ENCODE measurements at places on chromosomes 5 and 9. TPM values are rescaled to one million over a fixed set of nuclear protein-coding genes. Genes with fewer than 3 reads are reported as not detected.
A peak's percentile ranks its signal among the peaks of the same experiment; 100 is the strongest.

- H3K27ac ChIP-seq = no peak overlapping the region
- DNase-seq = peak; percentile 50
Observed at GRCh38 chr5:138282920-138283742, 8.7 kb upstream of the GFRA3 start.

DNA sequence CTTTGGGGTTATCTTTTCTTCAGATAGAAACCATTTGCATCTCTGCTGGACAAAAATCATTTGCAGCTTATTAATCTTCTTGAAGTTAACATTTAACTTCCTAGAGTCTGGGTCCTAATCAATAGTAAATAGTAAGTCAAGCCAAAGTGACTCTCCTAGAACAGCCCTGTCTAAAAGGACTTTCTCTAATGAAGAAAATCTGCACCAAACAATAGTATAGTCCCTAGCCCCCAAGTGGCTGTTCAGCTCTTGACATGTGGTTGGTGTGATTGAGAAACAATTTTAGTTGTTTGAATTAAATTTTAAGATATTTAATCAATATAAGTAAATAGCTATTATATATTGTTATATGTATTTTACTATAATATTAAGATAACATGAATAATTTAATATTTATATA, 64.6 kb upstream of the SHB start:
- H3K4me3 ChIP-seq = no peak overlapping the region
- H3K27me3 ChIP-seq = peaks cover 22% of the 10 kb centered on the region
- no peak for DNase-seq
- no peaks in the 10 kb centered on the region for H3K36me3 ChIP-seq
- no peaks in the 10 kb centered on the region for H3K4me1 ChIP-seq

GRCh38 chr5:135048286-135048685, 14.3 kb upstream of the PITX1 start:
- H3K36me3 ChIP-seq = no peaks in the 10 kb centered on the region
- peaks cover 41% of the 10 kb centered on the region for H3K27me3 ChIP-seq
- H3K4me3 ChIP-seq = no peak overlapping the region
- H3K4me1 ChIP-seq = no peaks in the 10 kb centered on the region
- no peak for DNase-seq

The ZNF300 gene
- 9.1 TPM for total RNA-seq

- peaks cover 35% of the 10 kb centered on the region for H3K4me1 ChIP-seq
- no peaks in the 10 kb centered on the region for H3K36me3 ChIP-seq
- peak overlapping the region; percentile 9 for H3K27ac ChIP-seq
- no peak for DNase-seq
Observed at GRCh38 chr5:170135796-170136490, 30.2 kb downstream of the FOXI1 start.

DNA sequence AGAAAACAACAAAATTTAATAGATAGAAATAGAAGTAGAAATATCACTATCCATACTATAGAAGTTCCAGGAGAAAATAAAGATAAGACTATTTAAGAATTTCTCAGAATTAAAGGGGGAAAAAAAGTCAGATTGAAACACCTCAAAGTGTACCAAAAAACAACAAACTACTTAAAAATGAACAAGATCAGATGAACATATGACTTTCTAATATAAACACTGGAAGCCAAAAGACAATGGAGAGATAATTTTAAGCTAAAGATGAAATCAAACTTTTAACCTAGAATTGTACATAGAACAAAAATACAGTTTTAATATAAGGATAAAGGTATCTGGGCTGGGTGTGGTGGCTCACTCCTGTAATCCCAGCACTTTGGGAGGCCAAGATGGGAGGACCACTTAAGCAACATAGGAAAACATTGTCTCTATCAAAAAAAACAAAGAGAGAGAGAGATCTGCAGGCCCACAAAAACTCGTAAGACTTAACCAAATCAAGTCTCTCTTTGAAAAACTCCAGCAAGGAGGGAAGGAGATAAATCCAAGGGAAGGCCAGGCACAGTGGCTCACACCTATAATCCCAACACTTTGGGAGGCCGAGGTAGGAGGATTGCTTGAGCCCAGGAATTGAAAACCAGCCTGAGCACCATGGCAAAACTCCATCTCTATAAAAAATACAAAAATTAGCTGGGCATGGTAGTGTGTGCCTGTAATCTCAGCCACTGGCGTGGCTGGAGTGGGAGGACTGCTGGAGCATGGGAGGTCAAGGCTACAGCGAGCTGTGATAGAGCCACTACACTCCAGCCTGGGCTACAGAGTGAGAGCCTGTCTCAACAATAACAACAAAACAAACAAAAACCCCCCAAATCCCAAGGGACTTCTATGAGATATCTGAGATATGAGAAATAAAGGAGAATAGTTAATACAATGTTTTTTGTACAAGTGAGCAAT, 32.4 kb downstream of the ABHD17B start:
- no peak for DNase-seq
- no peaks in the 10 kb centered on the region for H3K27me3 ChIP-seq
- H3K4me1 ChIP-seq = no peaks in the 10 kb centered on the region
- H3K36me3 ChIP-seq = peaks cover 5% of the 10 kb centered on the region
- no peak overlapping the region for H3K27ac ChIP-seq
- H3K4me3 ChIP-seq = no peak overlapping the region

DNA sequence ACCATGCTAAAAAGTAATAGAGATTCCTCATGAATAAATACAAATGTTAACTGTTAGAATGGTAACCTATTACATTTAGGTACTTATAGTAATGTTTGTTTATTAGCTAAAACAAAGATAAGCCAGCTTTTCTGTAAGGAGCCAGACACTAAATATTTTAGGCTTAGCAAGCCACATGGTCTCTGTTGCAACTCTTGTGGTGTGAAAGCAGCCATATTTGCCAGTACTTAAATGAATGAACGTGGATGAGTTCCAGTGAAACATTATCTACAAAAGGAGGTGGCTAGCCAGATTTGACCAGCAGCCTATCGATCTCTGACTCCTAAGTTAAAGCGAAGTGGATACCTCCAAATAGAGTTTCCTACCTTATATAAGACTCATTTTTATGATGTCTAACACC, 331.6 kb downstream of the CDH12 start:
- H3K36me3 ChIP-seq = no peaks in the 10 kb centered on the region
- no peak for DNase-seq
- no peak overlapping the region for H3K4me3 ChIP-seq
- H3K27me3 ChIP-seq = no peaks in the 10 kb centered on the region
- H3K4me1 ChIP-seq = peaks cover 7% of the 10 kb centered on the region

GRCh38 chr9:113754739-113755138, 121.4 kb upstream of the ZNF618 start:
- H3K27me3 ChIP-seq = peaks cover 66% of the 10 kb centered on the region
- H3K27ac ChIP-seq = no peak overlapping the region
- H3K36me3 ChIP-seq = no peaks in the 10 kb centered on the region
- no peak overlapping the region for H3K4me3 ChIP-seq
- no peak for DNase-seq

The SRP19 gene
- 67.0 TPM for total RNA-seq

The BAAT gene
- 18.6 TPM for total RNA-seq

The MOB3B gene
- total RNA-seq = 10.8 TPM

- H3K4me3 ChIP-seq = no peak overlapping the region
- no peaks in the 10 kb centered on the region for H3K27me3 ChIP-seq
- no peak for DNase-seq
- no peaks in the 10 kb centered on the region for H3K4me1 ChIP-seq
- H3K27ac ChIP-seq = no peak overlapping the region
Observed at GRCh38 chr5:145062280-145063062, 772.7 kb downstream of the PRELID2 start.

DNA sequence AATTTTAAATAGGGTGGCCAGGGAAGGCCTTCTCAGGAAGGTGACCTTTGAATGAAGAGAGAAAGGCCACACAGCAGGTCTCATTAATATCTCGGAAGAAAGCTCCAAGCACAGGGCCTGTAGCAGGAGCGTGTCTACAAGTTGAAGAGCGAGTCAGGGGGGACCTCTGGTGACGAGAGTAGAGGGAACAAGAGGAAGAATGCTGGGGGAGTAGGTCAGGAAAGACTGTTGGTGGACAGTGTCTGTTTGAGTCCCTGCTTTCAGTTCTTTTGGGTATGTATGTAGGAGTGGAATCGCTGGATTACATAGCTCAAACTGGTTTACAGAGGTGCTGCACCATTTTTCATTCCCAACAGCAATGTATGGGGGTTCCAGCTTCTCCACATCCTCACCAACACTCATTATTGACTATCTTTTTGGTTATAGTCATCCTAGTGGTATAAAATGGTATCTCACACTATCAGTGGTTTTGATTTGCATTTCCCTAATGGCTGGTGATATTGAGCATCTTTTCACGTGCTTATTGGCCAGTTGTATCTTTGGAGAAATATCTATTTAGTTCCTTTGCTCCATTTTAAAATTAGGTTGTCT, 55.8 kb downstream of the NUP214 start:
- peaks cover 13% of the 10 kb centered on the region for H3K36me3 ChIP-seq
- H3K27ac ChIP-seq = no peak overlapping the region
- no peaks in the 10 kb centered on the region for H3K4me1 ChIP-seq
- no peaks in the 10 kb centered on the region for H3K27me3 ChIP-seq

GRCh38 chr9:38482918-38483592, 58.8 kb upstream of the IGFBPL1 start:
- H3K27ac ChIP-seq = no peak overlapping the region
- no peaks in the 10 kb centered on the region for H3K4me1 ChIP-seq
- no peaks in the 10 kb centered on the region for H3K27me3 ChIP-seq
- no peak overlapping the region for H3K4me3 ChIP-seq
- DNase-seq = no peak
- H3K36me3 ChIP-seq = no peaks in the 10 kb centered on the region

The RNF183 gene
- 1.5 TPM for total RNA-seq

- H3K36me3 ChIP-seq = no peaks in the 10 kb centered on the region
- peak overlapping the region; percentile 63 for H3K27ac ChIP-seq
- no peaks in the 10 kb centered on the region for H3K27me3 ChIP-seq
- H3K4me1 ChIP-seq = peaks cover 22% of the 10 kb centered on the region
Observed at GRCh38 chr5:164336276-164336675, 830.9 kb downstream of the MAT2B start.

The SPATA31A3 gene
- not detected for total RNA-seq

The ATP10B gene
- total RNA-seq = 3.7 TPM

GRCh38 chr5:177515580-177515979, 1.2 kb downstream of the DDX41 start:
- no peak for DNase-seq
- peaks cover 11% of the 10 kb centered on the region for H3K4me1 ChIP-seq
- peak overlapping the region; percentile 83 for H3K4me3 ChIP-seq
- H3K27me3 ChIP-seq = no peaks in the 10 kb centered on the region

DNA sequence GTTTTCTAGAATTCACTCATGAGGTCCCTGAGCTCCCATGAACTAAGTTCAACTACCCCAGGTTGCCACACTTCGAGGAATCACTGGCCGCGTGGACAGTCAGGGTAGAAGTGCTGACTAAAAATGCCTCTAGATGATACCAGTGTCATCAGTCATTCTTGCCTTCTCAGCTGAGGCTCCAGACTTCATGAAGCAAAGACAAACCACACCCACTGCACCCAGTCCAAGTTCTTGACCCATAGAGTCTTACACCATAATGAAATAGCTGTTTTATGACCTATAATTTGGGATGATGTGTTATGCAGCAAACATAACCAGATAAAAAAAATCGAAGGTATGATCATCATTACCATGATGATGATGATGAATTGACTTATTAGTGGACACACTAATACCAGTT, 632.9 kb upstream of the TLE4 start:
- no peak for DNase-seq
- no peak overlapping the region for H3K4me3 ChIP-seq
- no peaks in the 10 kb centered on the region for H3K4me1 ChIP-seq
- H3K36me3 ChIP-seq = no peaks in the 10 kb centered on the region

GRCh38 chr5:2658881-2659470, 92.5 kb downstream of the IRX2 start:
- no peak overlapping the region for H3K4me3 ChIP-seq
- DNase-seq = no peak
- no peaks in the 10 kb centered on the region for H3K4me1 ChIP-seq
- no peak overlapping the region for H3K27ac ChIP-seq
- no peaks in the 10 kb centered on the region for H3K36me3 ChIP-seq

The ANXA2R gene
- 8.0 TPM for total RNA-seq

The TNC gene
- 1.0 TPM for total RNA-seq

DNA sequence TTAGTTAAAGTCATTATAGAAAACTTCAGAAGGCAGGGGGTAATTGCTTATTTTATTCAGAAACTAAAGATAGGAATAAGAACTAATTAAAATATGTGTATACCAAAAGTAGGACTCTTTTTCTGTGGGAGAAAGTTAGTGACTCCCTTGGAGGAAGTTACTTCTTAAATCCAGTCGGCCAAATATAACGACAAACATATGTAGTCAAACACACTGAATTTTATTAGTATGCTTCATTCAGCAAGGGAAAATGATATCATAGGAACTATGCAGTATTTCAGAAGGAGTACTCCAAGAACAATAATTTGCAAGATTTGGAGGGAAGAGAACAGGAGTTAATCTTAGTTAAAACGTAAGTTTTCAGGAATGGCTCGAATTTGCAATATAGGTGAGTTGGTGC, 432.6 kb downstream of the CYLC2 start:
- H3K4me3 ChIP-seq = no peak overlapping the region
- H3K27me3 ChIP-seq = no peaks in the 10 kb centered on the region

- no peaks in the 10 kb centered on the region for H3K27me3 ChIP-seq
- peaks cover 11% of the 10 kb centered on the region for H3K36me3 ChIP-seq
- H3K4me1 ChIP-seq = peaks cover 7% of the 10 kb centered on the region
- DNase-seq = no peak
- H3K27ac ChIP-seq = no peak overlapping the region
- no peak overlapping the region for H3K4me3 ChIP-seq
Observed at GRCh38 chr9:131633491-131634031, 88.2 kb downstream of the PRRT1B start.

DNA sequence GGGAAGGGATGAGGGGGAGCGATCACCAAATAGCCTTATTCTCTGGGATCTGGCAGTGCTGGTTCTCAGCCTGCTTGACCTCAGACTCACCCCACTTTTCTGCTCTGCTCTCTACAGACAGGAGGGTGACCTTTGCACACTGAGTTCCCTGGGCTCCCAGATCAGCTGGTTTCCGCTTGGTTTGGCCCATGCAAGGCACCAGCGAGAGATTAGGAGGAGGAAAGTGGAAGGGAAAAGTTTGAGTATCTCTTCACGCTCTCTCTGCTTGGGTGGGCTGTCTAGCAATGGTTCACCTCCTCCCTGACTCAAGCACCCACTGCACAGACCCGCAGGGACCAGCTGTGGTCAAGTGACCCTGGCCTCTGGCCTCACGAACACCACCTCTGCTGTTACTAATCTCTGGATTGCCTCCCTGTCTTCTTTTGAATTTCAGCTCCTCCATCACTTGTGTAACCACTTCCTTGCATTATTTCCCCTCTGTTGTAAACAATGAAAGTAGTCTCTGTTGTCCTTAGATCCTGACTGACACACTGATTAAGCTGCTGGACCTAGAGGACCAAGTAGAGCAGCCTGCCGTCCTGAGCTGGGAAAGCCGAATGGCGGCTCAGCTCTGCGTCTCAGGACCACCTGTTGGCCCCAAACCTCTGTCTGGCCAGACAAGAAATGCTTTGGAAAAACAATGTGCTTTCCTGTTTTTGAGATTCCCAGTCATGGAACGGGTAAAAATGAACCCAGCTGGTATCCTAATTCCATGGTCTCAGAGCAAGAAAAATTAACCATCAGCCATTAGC, 186.6 kb downstream of the CRB2 start:
- no peak overlapping the region for H3K27ac ChIP-seq
- no peak overlapping the region for H3K4me3 ChIP-seq
- no peaks in the 10 kb centered on the region for H3K27me3 ChIP-seq
- no peak for DNase-seq

- peaks cover 32% of the 10 kb centered on the region for H3K27me3 ChIP-seq
- no peak overlapping the region for H3K27ac ChIP-seq
- DNase-seq = no peak
- peaks cover 15% of the 10 kb centered on the region for H3K4me1 ChIP-seq
- H3K4me3 ChIP-seq = no peak overlapping the region
Observed at GRCh38 chr5:171492781-171493180, 73.3 kb downstream of the FGF18 start.

- no peaks in the 10 kb centered on the region for H3K36me3 ChIP-seq
- H3K4me1 ChIP-seq = no peaks in the 10 kb centered on the region
- no peak overlapping the region for H3K4me3 ChIP-seq
- peaks cover 13% of the 10 kb centered on the region for H3K27me3 ChIP-seq
- H3K27ac ChIP-seq = no peak overlapping the region
- DNase-seq = no peak
Observed at GRCh38 chr9:4955836-4956235, 29.2 kb upstream of the JAK2 start.
